ENCODE measurements at places on chromosomes 5 and 9.

DNA sequence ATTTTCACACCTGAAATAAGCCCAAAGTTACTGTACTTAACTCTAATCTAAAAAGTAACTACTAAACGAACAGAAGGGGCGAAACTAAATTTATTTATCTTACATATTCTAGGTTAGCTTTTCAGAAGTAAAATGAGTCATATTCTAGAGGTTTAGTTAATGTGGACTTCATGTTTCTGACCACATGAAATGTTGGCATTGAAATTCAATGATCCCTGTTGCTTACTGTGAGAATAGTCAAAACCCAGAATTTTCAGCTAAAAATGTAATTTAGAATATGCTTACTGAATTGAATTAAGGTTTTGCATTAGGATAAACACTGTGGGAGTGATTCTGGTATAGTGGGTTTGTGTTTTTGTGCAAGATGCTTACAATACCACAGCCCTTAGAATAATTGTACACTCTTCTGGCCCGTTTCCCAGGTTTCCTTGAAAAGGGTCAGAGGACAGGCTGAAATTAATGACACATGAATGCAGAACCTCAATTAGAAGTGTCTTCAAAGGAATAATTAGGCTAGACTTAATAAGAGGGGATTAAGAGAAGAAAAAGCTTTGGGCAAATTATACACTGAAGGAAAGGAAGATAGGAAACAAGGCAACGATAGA is 1.4 kb upstream of the SNX18 start:
- no peak for DNase-seq

DNA sequence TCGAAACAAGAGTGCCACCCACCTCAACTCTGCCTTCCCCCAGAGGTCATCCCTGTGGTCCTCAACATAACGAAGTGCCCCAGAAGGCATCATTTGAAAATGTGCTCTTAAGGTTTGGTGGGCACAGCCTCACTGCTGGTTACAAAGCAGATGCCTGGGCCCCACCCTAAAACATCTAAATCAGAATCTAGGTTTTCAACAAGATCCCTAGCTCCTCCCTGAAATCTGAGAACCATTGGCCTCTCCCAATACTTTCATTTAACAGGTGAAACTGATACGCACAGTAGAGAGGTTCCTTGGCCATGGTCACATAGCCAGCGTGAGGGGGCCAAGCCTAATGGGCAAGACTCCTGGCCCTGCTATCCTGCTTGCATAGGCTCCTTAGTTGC is 376.2 kb upstream of the CLINT1 start:
- no peak for DNase-seq

DNA sequence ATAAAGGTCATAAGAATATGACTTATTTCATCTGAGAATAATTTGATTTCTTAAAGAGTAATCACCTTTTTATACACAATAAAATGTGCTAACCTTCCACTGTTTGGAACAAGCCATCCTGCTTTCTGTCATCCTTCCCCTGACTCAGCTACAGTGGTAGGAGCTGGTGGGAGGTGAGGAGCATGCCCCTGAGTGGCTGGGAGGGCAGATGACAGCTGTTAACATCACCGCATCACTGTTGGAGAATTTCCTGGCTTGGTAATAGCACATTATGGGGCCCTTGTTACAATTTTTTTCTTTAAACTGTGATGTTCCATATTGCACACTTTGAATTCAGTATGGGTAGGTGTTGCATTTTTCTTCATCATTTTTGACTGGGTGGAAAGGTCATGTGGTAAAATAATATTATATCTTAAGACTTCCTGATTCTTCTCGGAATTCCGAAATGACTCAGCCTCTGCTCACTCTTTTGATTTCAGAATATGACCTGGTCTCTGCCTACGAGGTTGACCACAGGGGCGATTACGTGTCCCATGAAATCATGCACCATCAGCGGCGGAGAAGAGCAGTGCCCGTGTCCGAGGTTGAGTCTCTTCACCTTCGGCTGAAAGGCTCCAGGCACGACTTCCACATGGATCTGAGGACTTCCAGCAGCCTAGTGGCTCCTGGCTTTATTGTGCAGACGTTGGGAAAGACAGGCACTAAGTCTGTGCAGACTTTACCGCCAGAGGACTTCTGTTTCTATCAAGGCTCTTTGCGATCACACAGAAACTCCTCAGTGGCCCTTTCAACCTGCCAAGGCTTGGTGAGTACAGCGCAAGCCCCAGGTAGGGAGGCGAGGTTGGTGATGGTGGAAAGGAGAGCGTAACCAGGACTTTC is 5.8 kb downstream of the ADAMTS16 start:
- no peak for DNase-seq

DNA sequence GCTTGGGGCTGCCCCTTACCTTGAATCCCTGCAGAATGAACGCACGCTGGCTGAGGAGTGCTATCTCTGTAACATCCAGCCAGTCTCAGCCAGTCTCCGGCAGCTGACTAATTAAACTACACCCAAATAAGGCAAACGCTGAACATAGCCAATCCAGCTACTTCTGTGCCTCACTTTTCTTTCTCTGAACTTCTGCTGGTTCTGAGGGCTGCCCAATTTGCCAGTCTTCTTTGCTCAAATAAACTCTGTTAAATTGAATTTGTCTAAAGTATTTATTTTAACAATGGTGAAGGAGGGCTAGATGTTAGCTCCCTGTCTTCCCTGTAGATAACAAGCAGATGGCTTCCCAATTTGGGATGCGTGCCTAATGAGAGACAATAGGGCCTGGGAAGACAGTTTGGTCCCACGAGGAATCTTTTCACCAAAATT is 154.0 kb upstream of the NFIL3 start:
- no peak for DNase-seq

DNA sequence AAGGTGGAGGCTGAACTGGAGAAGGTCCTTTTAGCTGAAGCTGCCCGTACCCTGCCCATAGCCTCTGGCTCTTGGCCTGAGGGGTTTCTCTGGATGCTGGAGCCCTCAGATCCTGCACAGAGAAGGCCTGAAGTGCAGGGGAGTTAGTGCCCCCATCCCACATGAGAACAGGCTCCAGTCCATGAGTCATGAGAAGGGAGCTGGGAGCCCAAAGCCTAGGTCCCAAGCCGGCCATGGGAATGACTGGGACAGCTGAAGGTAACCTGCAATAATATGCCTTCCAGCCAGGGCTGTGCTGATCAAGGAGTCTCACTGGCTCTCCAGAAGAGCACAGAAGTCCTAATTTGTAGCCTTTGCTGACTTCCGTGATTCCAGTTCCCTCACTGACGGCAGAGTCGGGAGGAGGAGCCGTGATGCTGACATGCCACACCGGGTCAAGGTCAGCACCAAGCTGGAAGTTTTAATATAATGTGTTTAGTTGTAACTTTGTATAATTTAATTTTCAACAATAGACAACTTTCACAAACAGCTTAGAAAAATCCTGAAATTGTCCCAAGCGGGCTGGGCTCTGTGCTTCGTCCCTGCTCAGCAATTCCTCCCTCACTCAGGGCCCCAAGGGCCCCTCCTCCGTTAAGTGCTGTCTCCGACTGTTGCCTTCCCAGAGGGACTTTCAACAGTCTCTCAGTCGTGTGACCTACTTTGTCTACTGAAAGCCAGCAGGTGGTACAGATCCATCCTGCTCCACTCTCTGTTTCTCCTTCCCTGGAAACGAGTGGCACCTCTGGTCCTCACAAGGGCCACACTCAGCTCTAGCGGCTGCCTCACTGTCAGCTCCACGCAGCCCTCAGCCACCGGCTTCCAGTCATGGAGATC is 387.8 kb downstream of the GADD45G start:
- no peak for DNase-seq

DNA sequence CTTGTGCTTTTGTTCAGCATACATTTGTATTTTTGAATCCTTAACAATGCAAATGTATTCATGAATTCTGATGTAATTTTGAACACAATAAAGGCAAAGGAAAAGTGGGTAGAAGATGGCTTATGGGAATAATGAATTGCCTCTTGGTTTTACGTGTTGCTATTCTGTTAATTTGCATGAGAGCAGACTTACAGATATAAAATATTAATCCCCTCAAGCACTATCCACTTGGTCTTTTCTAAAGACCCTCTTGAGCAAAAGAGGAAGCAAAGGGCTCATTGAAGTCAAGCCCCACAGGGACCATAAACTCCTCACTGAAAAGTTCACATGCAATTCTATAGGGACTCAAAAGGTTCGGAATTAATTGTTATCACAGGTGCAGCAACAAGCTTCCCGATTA is 51.9 kb downstream of the OSTF1 start:
- no peak for DNase-seq

DNA sequence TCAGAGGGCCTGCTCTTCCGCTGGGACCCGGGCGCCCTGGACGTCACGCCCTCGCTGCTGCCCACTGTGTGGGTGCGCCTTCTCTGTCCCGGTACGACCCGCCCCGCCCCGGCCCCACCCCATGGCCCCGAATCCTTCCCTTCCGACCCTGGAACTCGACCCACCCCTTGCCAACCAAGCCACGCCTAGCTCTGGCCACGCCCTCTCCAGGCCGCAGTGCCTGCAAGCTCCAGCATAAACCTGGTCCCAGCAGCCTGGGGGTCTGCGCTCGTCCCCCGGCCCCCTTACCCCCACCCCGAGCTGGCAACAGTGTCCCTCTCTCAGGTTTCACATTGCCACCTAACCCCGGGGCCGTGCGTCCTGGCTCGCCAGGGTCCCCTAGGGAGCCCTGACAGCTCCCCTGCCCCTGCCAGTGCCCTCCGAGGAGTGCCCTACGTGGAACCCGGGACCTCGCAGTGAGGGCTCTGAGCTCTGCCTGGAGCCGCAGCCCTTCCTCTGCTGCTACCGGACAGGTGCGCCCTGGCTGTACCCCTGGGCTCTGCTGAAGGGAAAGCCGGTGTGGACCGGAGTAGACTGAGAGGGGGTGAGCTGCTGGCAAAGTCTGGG is 3.4 kb downstream of the ADGRD2 start:
- no peak for DNase-seq

DNA sequence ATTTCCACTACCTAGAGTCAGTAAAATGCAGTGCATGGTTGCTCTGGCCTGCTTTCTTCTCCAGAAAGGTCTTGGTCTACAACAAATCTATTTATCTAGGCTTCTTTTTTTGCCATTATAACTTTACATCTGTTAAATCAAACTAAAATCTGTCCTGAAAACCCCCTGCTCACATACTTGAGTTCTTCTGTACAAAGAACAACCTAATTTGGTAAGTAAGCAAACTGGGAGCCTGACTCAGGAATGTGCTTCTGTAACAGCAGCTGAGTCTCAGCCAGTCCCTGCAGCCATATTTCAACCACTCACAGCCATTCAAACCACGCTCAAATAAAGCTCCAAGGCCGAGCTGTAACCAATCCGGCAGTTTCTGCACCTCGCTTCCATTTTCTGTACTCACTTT is 95.8 kb downstream of the PLPP1 start:
- no peak for DNase-seq

GRCh38 chr9:122065923-122066629 is 27.0 kb downstream of the TTLL11 start:
- no peak for DNase-seq

- DNase-seq = no peak
Observed at GRCh38 chr5:140324617-140325241, 21.7 kb downstream of the HBEGF start.

DNA sequence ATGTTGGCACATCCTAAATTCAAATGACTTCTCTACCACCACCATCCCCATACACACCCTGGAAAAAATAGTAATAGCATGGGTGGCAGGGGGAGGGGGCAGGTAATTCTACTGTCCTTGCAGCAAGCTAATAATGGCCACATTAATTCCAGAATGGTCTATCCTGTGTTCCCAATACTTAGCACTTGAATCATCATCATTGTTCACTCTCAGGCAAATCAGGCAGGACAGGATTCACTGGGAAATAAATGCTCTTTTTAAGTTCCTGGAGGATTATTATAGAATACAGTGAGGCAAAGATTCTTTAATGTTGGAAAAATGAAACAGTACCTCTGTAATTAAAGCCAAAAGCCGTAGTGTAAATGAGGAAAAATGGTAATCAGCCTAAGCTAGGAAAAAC is 254.5 kb downstream of the ARRDC3 start:
- DNase-seq = no peak

GRCh38 chr5:72093824-72094223 is 13.5 kb upstream of the MAP1B start:
- no peak for DNase-seq

- DNase-seq = no peak
Observed at GRCh38 chr5:157524887-157525286, 50.7 kb downstream of the ADAM19 start.

DNA sequence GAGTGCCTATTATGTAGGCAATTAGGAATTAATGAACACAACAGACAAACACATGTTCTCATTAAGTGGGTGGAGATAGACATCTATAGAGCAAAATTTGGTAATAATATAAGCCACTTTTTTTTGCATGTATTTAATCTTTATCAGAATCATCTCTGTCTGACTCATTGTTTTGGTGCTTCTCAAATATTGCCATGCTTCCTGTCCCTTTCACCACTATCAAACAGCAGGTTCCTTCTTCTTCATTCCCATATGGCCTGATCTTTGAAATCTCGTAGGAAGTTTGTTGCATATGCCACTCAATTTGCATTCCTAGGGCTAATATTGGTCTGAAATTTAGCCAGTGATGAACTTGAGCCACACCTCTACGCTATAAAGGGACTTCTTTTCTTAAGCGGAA is 128.9 kb upstream of the SPEF2 start:
- DNase-seq = no peak

DNA sequence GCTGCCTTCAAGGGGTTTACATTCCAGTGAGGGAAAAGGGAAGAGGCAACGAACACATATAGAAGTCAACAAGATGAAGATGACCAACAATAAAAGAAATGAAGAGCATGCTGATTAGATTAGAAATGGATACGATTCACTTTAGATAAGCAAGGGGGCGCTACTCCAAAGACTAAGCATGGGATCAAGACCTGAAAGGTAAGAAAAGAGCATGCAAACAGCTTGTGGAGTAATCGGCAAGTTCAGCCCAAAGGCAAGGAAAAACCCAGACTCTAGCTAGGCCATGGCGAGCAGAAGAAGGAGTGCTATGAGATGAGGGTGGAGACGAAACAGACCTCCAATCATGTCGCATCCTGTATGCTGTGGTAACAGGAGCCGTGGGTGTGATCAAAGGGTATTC is 124.4 kb downstream of the FANCC start:
- DNase-seq = no peak

- no peak for DNase-seq
Observed at GRCh38 chr9:109904666-109905065, 124.7 kb downstream of the PALM2AKAP2 start.

GRCh38 chr5:120644516-120644915 is 180.4 kb downstream of the PRR16 start:
- no peak for DNase-seq

- DNase-seq = no peak
Observed at GRCh38 chr5:33068786-33069185, 357.7 kb downstream of the NPR3 start.

DNA sequence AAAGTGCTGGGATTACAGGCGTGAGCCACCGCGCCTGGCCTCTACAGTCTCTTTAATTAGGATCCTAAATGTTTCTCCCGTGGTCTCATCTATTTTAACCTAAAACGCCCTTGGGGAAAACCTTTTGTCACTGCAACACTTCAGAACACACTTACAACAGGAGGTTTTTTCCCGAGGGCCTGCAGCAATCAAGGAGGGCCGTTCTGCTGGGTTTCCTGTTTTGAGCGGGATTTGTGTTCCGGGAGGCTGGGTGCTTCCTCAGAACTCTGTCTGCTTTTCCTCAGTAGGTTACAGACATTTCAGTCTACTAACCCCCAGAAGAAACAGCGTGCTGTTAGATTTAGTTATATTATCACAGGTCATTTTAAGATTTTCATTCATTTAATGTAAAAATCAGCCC is 65.4 kb upstream of the IRX4 start:
- no peak for DNase-seq

- DNase-seq = no peak
Observed at GRCh38 chr5:111259636-111260035, 35.5 kb downstream of the CAMK4 start.
